ENCODE measurements at places on chromosomes 12 and 14.

GRCh38 chr12:46557539-46558373, 185.2 kb upstream of the SLC38A2 start:
- DNase-seq = no peak

GRCh38 chr14:51304438-51304837, 64.4 kb downstream of the TMX1 start:
- DNase-seq = no peak

GRCh38 chr12:55842681-55843429, at the start of gene MMP19:
MMP19 (minus strand) TSS chr12:55842936; CDS start chr12:55842830, 106 bp downstream.
- DNase-seq = no peak

DNA sequence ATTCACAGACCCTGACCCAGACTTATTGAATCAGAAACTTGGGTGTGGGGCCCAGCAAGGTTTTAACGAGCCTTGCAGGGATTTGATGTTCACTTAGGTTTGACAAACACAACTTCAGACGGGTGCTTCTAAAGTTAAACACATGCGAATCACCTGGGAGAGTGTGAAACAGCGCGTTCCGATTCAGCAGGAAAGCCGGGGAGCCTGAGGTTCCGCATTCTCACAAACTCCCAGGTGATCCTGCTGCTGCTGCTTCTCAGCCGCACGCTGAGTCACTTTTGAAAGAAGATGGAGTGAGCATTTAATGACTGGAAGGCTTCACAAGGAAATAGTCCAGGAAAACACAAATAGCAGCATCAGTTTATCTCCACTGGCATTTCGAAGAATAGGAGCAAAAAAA, 44.2 kb upstream of the DDX11 start:
- DNase-seq = no peak

DNA sequence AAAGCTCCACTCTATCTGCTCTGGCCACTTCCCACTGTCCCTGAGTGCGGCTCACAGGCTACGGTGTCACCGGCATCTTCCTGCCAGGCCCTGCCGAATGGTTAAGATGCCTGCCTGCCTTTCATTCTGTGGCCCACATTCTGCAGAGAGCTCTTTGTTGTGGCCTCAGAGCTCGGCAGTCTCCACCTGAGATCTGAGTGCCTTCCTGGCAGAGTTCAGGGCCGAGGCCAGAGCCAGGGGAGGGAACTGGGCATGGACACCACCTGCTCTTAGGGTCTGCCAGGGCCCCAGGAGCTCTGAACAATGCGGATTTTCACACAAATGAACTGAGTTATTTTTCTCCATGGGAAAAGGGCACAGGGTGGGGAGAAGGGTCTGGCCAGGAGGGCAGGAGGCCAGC, 127.2 kb downstream of the RBM19 start:
- DNase-seq = no peak

GRCh38 chr12:54750-55535, 11.6 kb upstream of the IQSEC3 start:
- no peak for DNase-seq

Measured in left kidney (tissue), 8 donors.